Thyroid gland (tissue), 4 donors: ENCODE measurements at places on chromosomes 13 and 19. TPM values are rescaled to one million over a fixed set of nuclear protein-coding genes. Genes with fewer than 3 reads are reported as not detected.

- peaks cover 29% of the 10 kb centered on the region for H3K4me1 ChIP-seq
- DNase-seq = no peak
- no peak overlapping the region for H3K4me3 ChIP-seq
These were observed 3.5 kb downstream of the SSBP4 start for GRCh38 chr19:18422530-18423191.

GRCh38 chr13:40153516-40153915, 498.1 kb downstream of the COG6 start:
- no peaks in the 10 kb centered on the region for H3K27me3 ChIP-seq
- no peak overlapping the region for H3K4me3 ChIP-seq

GRCh38 chr13:29952245-29952644, 101.8 kb upstream of the UBL3 start:
- no peaks in the 10 kb centered on the region for H3K27me3 ChIP-seq
- no peak for DNase-seq
- H3K36me3 ChIP-seq = no peaks in the 10 kb centered on the region
- H3K27ac ChIP-seq = no peak overlapping the region
- peaks cover 5% of the 10 kb centered on the region for H3K4me1 ChIP-seq

GRCh38 chr19:7855426-7856108, 18.6 kb downstream of the PRR36 start:
- H3K27me3 ChIP-seq = no peaks in the 10 kb centered on the region
- H3K36me3 ChIP-seq = no peaks in the 10 kb centered on the region

DNA sequence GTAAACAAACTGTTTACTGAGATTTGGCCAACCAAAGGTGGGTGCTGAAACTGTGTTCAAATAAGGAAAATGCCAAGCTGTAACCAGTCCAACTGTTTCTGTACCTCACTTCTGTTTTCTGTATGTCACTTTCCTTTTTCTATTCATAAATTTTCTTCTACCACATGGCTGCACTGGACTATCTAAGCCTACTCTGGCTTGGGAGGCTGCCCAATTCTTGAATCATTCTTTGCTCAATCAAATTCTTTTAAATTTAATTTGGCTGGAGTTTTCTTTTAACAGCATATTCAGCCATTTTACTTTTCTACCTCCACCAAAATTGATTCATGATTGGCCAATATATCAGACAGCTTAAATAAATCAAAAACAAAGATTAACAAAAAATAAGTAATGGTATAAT, 1575.5 kb upstream of the SPRY2 start:
- no peak overlapping the region for H3K27ac ChIP-seq
- H3K4me1 ChIP-seq = peaks cover 7% of the 10 kb centered on the region
- no peaks in the 10 kb centered on the region for H3K27me3 ChIP-seq
- H3K36me3 ChIP-seq = no peaks in the 10 kb centered on the region

GRCh38 chr19:38494379-38494778, 60.9 kb downstream of the RYR1 start:
- DNase-seq = no peak
- no peaks in the 10 kb centered on the region for H3K36me3 ChIP-seq
- no peak overlapping the region for H3K4me3 ChIP-seq
- H3K4me1 ChIP-seq = no peaks in the 10 kb centered on the region

- DNase-seq = no peak
- no peak overlapping the region for H3K27ac ChIP-seq
- H3K4me1 ChIP-seq = peaks cover 7% of the 10 kb centered on the region
- H3K4me3 ChIP-seq = no peak overlapping the region
- H3K36me3 ChIP-seq = no peaks in the 10 kb centered on the region
These were observed 717 bp upstream of the NALCN start for GRCh38 chr13:101417043-101417406.

DNA sequence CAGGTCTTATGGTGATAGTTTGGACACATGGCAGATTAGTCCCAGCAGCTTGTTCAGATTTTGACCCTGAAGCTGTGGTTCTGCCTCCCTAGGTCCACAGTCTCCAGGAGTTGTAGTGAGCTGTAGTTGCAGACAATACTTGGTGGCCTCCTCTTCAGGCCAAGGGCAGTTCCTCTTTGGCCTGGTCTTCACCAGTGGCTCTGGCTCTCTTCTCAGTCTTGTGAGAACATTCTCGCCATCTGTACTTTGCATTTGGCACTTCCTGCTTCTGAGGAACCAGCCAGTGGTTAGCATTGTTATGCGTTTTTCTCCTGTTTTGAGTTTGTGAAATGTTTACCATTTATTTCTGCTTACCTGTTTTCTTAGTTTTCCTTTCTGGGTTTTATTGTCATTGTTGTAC, 40.7 kb downstream of the PCCA start:
- no peaks in the 10 kb centered on the region for H3K27me3 ChIP-seq
- no peaks in the 10 kb centered on the region for H3K4me1 ChIP-seq
- H3K27ac ChIP-seq = no peak overlapping the region
- H3K36me3 ChIP-seq = no peaks in the 10 kb centered on the region

- no peaks in the 10 kb centered on the region for H3K27me3 ChIP-seq
- H3K36me3 ChIP-seq = no peaks in the 10 kb centered on the region
- no peak overlapping the region for H3K4me3 ChIP-seq
- peak overlapping the region; percentile 63 for H3K27ac ChIP-seq
- DNase-seq = peak; percentile 33
- peaks cover 51% of the 10 kb centered on the region for H3K4me1 ChIP-seq
These were observed 17.6 kb downstream of the PBX4 start for GRCh38 chr19:19600793-19601330.

Gene SRRM5
- total RNA-seq = not detected

DNA sequence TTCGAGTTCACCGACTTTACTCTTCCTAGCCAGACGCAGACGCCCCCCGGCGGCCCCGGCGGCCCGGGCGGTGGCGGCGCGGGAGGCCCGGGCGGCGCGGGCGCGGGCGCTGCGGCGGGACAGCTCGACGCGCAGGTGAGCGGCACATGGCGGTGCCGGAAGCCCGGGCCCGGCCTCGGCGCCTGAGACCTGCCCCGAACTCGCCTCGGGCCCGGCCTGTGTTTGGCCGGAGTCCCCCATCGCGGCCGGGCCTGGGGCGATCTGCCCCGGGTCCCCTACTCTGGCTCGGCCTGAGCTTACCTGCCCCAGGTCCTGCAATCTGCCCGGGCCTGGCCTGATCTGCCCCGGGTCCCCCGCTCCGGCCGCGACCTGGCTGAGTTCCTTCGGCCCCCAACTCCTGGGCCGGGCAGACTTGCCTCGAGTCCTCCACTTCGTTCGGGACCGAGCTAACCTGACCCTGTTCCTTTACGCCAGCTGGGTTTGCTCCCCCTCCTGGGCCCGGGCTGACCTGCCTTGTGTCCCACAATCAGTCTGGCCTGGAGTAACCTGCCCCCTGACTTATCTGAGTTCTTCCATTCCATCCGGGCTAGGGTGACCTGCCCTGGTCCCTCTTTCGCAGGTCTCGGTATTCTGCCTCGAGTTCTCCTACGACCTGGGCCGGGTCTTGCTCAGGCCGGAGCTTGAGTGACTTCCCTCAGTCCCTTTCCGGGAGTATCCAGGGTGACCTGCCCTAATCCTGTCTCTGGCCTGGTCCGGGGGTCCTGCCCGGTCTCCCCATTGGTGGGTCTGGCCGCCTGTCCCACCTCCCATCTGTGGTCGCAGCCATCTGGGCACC, 764 bp downstream of the UPF1 start:
- H3K27ac ChIP-seq = peak overlapping the region; percentile 85
- H3K36me3 ChIP-seq = no peaks in the 10 kb centered on the region
- peak; percentile 49 for DNase-seq
- peaks cover 32% of the 10 kb centered on the region for H3K4me1 ChIP-seq

DNA sequence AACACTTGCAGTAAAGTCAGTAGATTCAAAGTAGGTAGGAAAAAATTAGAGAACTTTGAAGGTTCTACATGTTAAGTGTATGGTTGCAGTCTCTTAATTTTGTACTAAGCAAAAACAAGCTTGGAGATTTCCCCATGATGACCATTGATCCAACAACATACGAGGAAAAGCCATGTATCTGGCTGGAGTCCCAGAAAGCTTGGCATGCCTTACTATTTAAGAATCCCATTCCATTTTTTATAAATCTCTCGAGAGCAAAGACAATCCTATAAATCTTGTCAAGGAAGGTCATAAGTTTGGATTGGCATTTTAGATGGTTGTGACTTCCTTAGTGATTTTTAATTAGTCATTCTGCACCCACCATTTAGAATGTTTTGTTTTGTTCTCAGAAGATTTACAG, 495.9 kb downstream of the GPC5 start:
- no peak for DNase-seq
- no peaks in the 10 kb centered on the region for H3K36me3 ChIP-seq
- H3K27me3 ChIP-seq = no peaks in the 10 kb centered on the region
- no peak overlapping the region for H3K4me3 ChIP-seq
- H3K4me1 ChIP-seq = no peaks in the 10 kb centered on the region

Gene NLRP7
- not detected for total RNA-seq

DNA sequence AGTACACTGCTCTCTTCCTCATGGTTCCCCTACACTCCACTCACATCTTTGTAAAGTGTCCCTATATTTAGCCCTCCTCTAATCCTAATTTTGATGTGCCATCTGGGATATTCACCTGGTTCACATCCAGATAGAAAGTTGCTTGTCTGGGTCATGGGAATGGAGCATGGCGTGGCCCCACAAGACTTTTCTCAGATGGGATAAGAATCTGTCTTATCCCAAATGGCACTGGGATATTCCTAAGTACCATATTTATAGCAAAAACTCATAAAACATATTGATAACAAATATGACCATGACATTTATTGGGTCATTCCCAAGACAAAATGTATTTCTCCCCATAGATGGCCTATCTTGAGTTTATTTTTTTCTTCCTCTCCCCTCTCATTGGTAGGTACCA, 49.5 kb upstream of the POMP start:
- no peak overlapping the region for H3K4me3 ChIP-seq
- no peaks in the 10 kb centered on the region for H3K36me3 ChIP-seq
- no peaks in the 10 kb centered on the region for H3K4me1 ChIP-seq
- H3K27ac ChIP-seq = no peak overlapping the region
- no peaks in the 10 kb centered on the region for H3K27me3 ChIP-seq
- DNase-seq = no peak

Gene HCN2
- total RNA-seq = not detected

- no peak overlapping the region for H3K4me3 ChIP-seq
- peak overlapping the region; percentile 66 for H3K27ac ChIP-seq
- H3K4me1 ChIP-seq = no peaks in the 10 kb centered on the region
- DNase-seq = no peak
- no peaks in the 10 kb centered on the region for H3K36me3 ChIP-seq
These were observed 7.1 kb upstream of the DOCK6 start for GRCh38 chr19:11269408-11269807.

DNA sequence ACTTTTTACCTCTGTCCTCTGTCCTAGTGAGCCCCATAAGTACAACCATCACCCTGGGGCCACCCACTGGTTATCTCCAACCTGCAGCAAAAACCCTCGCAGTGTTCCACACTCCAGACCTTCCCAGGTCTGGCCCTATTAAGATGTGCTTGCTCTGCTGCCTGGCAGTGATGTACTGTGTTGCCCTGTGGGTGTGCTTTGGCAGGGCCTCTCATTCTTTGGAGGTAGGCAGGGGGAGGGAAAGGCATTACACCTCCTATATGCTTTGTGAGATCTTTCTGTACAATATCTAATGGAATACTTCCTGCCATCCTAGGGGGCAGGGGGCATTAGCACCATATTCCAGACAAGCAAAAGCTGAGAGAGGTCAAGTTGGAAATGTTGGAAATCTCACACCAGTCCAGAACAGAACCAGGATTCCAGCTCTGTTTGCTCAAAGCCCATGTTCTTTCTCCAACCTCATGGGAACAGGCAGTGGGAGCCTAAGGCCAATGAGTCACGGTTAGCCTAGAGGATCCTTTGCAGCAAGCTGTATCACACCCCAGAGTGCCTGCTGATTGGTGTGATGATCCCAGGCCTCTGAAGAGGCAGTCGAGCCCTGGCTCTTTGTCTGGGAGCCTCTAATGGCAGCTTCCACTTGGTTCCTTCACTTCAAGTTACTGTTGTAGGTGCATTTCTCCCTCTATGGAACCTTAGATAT, 59.7 kb upstream of the UBL3 start:
- DNase-seq = no peak
- H3K4me3 ChIP-seq = no peak overlapping the region
- no peaks in the 10 kb centered on the region for H3K36me3 ChIP-seq
- no peaks in the 10 kb centered on the region for H3K27me3 ChIP-seq

- no peak overlapping the region for H3K4me3 ChIP-seq
- H3K36me3 ChIP-seq = no peaks in the 10 kb centered on the region
- no peak overlapping the region for H3K27ac ChIP-seq
- DNase-seq = no peak
- H3K27me3 ChIP-seq = no peaks in the 10 kb centered on the region
- H3K4me1 ChIP-seq = no peaks in the 10 kb centered on the region
These were observed 1.7 kb upstream of the SLC10A2 start for GRCh38 chr13:103067751-103068555.

- DNase-seq = no peak
- no peak overlapping the region for H3K27ac ChIP-seq
- H3K27me3 ChIP-seq = no peaks in the 10 kb centered on the region
- no peak overlapping the region for H3K4me3 ChIP-seq
- no peaks in the 10 kb centered on the region for H3K4me1 ChIP-seq
These were observed 255.3 kb upstream of the TSHZ3 start for GRCh38 chr19:31604493-31605040.

- H3K27ac ChIP-seq = no peak overlapping the region
- no peaks in the 10 kb centered on the region for H3K27me3 ChIP-seq
- H3K4me3 ChIP-seq = no peak overlapping the region
- no peaks in the 10 kb centered on the region for H3K36me3 ChIP-seq
- no peak for DNase-seq
These were observed 290.1 kb upstream of the TSHZ3 start for GRCh38 chr19:31639306-31639705.

Gene GRK1
- total RNA-seq = 3.1 TPM

DNA sequence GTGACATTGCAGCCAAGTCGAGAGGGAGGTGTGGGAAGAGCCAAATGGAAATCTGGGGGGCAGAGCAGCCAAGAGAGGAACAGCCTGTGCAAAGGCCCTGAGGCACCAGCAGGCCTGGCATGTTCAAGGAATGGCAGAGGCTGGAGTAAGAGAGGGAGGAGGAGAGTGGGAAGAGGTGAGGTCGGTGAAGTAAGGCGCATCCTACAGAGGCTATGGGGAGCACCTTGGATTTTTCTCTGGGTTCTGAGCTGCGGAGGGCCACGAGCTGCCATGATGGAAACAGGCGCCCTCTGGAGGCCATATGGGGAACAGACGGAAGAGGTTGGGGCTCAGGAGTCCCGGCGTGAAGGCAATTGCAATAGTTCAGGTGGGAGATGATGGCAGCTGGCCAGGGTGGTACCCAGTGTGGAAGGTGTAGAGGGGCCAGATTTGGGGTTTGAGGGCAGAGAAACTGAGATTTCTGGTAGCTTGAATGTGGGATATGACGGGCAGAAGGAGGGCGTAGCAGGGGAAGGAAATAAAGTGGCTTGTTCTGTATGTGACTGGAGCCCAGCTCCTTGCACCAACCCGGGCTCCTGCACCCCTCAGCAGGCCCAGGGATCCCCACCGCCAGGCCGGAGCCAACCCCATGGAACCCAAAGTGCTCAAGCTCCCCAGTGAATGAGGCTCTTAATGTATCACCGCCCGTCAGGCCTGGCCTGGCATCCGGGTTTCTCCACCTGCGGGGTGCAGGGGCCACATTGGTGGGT, 20.5 kb upstream of the STRN4 start:
- H3K27me3 ChIP-seq = no peaks in the 10 kb centered on the region
- H3K36me3 ChIP-seq = no peaks in the 10 kb centered on the region
- H3K4me3 ChIP-seq = no peak overlapping the region
- DNase-seq = peak; percentile 23
- H3K27ac ChIP-seq = no peak overlapping the region

- no peak for DNase-seq
- H3K4me1 ChIP-seq = no peaks in the 10 kb centered on the region
- H3K27me3 ChIP-seq = no peaks in the 10 kb centered on the region
- H3K4me3 ChIP-seq = no peak overlapping the region
- H3K27ac ChIP-seq = no peak overlapping the region
These were observed 234.9 kb downstream of the PCDH9 start for GRCh38 chr13:66995203-66995611.

- no peak overlapping the region for H3K4me3 ChIP-seq
- H3K36me3 ChIP-seq = no peaks in the 10 kb centered on the region
- no peaks in the 10 kb centered on the region for H3K27me3 ChIP-seq
- H3K4me1 ChIP-seq = peaks cover under 1% of the 10 kb centered on the region
- no peak overlapping the region for H3K27ac ChIP-seq
These were observed 4.2 kb upstream of the ZNF564 start for GRCh38 chr19:12555456-12555930.
